NCI-H2107 (cell line): ENCODE measurements at places on chromosomes 12 and 14.
A peak's percentile ranks its signal among the peaks of the same experiment; 100 is the strongest.

DNA sequence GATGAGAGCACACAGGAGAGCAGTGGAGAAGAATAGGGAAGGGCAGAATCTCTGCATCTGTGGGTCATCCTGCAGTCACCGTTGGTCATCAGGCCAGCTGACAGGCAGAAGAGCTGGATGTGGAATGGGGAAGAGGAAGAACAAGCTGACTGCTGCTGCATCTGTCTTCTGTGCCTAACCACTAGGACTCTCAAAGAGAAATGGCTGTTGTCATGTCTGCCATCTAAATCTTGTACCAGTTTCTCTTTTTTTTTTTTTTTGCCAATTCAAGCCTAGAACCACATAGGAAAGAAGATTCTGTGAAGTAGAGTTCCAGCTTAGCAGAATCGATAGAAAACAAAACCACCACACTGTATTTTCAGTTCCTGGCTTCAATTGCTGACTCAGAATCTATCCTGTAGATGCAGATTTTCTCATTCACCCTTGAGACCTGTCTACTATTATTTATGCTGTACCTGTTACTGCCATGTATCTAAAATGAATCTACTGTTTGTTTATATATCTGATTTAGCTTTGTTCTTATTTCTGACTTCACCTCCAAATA, 421.9 kb upstream of the PRICKLE1 start:
- no peak for DNase-seq

GRCh38 chr12:108752387-108752786, 21.1 kb upstream of the CORO1C start:
- no peak for DNase-seq

DNA sequence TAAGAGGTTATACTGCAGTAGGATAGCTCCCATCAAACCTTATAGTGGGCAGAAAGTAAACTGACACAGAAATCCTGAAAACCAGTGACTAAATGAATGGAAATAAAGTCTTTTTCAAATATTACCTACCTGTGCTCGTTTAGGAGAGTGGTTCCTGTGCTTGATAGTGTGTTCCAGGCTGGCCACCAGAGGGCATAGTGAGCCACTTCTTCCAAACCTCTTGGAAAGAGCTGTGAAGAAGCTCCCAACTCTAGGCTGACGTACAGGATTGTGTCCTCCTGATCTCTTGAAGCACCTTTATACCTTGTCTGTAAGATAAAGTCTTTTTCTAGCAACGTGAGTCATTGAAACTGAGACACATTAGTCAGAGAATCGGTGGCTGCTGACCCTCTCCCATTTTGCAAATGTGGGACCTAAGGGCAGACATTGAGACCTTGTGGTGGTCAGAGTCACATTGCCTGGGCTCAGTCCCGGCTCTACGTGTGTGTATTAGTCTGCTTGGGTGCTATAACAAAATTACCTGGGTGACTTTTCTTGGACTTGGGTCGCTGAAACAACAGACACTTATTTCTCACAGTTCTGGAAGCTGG, 17.6 kb downstream of the TDP1 start:
- DNase-seq, result peak; percentile 24

DNA sequence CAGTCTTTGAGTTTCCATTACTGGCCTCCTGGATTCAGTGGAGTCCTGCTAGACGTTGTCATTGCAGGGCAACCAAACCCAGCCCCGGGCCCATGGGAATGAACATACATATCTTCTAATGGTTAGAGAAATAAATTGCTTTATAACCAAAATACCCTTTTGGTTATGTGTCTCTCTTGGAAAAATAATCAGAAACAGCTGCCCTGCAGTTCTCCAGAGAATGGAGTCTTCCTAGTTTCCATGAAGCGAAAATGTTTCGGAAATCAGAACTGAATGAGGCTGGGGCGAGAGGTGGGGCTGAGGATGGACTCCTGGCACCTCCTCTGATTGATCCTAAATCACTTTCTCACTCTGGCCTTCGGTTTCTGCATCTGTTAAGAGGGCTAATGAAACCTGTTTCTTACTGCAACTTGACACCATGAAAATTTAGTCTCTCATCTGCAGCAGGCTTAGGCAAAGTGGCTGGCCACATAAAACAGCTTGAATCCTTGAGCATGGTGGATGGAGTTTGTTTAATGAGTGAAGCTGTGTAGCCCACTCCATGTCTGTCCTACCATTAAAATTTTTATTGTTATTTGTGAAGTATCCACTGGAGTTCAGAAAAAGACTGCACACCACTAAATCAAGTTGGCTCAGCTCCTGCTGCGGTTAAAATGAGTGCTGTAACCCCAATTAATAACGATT, 198.9 kb downstream of the CACNA1C start:
- DNase-seq, result peak; percentile 42

GRCh38 chr12:108589028-108589839, 8.7 kb downstream of the TMEM119 start:
- DNase-seq, result peak; percentile 54
